NCI-H2171 treated with DMSO at 0.1 percent for 48 hours (cell line): ENCODE measurements at places on chromosomes 2 and 18.

- DNase-seq: no peak
Measured at GRCh38 chr2:152028182-152028862, 70.5 kb downstream of the CACNB4 start.

- DNase-seq: peak; percentile 70
Measured at GRCh38 chr18:54824761-54825160, 3.5 kb upstream of the RAB27B start.

GRCh38 chr2:177261116-177262060 is 3.1 kb downstream of the NFE2L2 start:
- no peak for DNase-seq

DNA sequence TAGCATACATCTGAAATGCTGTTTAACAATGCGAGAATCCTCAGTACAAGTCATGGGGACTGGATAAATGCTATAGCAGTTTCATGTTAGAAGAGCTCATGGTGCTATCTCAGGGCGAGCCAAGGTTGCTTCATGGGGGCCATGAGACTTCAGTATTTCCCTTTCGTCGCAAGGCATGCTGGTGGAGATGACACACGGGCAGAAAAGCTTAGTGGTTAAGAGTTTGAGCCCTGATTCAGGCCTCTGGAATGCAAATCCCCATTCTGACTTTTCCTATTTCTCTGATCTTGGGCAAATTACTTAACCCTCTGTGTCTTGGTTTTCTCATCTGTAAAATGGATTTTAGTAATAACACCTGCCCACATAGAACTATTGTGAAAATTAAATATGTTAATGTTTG is 57.4 kb upstream of the EPHA4 start:
- no peak for DNase-seq

DNA sequence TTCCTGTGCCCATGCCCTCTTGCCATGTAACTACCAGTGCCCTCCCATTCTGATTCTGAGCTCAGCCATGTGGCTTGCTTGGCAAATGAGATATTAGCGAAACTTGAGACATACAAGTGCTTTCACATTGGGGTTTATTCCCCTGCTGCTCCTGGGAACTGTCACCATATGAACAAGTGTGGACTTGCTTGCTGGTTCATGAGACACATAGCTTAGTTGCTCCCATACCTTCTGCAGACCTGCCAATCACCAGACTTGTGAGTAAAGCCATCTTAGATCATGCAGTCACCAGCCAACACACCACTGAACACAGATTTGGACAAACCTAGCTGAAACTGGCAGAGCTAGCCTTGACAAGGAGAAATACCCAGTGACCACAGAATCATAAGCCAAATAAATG is 155.1 kb downstream of the SS18 start:
- DNase-seq: peak; percentile 95

DNA sequence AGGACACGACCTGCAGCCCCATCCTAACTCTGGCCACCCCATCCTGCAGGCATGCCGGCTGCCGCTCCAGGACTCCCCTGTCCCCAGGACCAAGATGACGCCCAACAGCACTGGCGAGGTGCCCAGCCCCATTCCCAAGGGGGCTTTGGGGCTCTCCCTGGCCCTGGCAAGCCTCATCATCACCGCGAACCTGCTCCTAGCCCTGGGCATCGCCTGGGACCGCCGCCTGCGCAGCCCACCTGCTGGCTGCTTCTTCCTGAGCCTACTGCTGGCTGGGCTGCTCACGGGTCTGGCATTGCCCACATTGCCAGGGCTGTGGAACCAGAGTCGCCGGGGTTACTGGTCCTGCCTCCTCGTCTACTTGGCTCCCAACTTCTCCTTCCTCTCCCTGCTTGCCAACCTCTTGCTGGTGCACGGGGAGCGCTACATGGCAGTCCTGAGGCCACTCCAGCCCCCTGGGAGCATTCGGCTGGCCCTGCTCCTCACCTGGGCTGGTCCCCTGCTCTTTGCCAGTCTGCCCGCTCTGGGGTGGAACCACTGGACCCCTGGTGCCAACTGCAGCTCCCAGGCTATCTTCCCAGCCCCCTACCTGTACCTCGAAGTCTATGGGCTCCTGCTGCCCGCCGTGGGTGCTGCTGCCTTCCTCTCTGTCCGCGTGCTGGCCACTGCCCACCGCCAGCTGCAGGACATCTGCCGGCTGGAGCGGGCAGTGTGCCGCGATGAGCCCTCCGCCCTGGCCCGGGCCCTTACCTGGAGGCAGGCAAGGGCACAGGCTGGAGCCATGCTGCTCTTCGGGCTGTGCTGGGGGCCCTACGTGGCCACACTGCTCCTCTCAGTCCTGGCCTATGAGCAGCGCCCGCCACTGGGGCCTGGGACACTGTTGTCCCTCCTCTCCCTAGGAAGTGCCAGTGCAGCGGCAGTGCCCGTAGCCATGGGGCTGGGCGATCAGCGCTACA is 2.1 kb downstream of the GPBAR1 start:
- DNase-seq: no peak

DNA sequence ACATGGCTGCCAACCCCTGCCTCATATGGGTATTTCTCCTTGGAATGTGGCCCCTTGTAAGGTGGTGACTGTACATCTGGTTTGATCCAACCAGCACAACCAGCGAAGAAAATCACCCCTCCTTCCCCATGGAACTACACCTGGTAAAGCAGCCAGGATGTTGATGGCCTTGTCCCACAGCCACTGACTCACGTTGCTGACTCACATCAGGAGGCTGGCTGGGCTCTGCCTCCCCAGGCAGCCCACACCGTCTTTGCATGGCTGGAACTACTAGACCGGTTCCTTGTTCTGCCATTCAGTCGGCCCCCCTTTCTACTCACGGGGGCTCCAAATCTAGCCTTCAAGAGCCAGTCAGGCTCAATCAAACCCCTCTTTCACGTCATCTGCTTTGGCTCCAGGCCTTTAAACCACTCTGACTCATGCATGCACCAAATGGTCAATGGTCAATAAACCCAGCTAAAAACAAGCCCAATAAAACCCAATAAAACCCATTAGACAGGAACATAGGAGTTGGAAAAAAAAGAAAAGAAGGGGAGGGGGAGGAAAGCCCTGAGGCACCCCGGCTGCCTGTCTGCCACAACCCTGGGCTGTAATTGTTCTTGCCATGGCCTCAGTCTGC is 114.8 kb downstream of the PLB1 start:
- DNase-seq: no peak

DNA sequence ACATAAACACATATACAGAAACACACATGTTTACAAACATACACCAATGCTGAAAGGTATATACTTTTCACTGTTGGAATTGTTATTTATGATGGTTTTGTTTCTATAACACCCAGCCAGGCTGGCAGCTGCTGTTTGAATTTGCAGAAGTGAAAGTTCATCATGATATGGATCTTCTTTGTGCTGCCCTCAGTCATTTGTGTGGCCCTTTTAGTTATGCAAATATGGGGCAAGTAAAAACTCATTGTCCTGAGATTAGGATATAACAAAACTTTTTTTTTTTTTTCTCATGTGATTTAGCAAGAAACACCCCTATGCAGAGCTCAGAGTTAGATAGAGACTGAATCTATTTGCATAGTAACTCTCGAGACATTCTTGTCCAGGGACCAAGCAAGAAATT is 714.1 kb downstream of the KCNJ3 start:
- DNase-seq: no peak

DNA sequence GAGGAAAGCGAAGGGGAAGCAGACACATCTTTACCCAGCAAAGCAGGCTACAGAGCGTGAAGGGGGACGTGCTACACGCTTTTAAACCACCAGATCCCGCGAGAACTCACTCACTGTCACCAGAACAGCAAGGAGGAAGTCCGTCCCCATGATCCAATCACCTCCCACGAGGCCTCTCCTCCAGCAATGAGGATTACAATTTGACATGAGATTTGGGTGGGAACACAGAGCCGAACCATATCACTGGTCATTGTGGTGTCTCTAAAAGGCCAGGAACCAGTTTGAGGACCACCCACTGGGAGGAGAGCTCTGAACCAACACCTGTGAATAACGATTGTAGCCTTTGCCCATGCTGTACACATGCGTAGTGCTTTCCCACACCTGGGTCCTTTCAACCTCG is 116.6 kb upstream of the FAM136A start:
- no peak for DNase-seq

GRCh38 chr18:36459786-36460185 is 162.3 kb downstream of the FHOD3 start:
- no peak for DNase-seq

- DNase-seq: no peak
Measured at GRCh38 chr2:99777656-99778290, 288.0 kb upstream of the REV1 start.

GRCh38 chr2:171208657-171209056 is 48.0 kb upstream of the TLK1 start:
- no peak for DNase-seq

DNA sequence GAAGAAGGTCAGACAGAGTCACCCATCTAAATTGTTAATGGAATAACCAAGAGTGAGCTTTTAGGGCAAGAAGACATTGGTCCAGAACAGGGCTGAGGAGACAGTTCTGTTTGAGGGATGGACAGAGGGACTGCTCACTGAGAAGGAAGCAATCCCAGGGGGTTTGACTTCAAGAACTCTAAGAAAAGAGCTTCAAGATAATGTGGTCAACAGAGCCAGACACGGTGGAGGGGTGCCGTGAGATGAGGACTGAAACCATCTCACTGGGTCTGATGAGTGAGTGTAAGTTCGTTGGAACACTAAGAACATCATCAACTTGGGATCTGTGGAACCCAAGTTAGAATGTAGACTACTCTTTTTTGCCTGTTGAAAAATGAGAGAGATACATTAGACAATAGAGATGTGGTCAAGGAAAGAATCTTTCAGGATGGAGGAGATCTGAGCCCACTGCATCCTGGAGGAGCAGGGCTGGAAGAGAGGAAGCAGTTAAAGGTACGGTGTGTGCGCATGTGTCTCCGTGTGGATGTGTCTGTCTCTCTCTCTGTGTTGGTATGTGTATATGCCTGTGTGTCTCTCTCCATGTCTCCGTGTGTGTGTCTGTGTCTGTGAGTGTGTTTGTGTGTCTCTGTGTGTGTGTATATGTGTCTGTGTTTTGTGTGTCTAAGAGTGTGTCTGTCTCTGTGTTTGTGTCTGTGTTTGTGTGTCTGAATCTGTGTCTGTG is 172.1 kb downstream of the MYCN start:
- no peak for DNase-seq

DNA sequence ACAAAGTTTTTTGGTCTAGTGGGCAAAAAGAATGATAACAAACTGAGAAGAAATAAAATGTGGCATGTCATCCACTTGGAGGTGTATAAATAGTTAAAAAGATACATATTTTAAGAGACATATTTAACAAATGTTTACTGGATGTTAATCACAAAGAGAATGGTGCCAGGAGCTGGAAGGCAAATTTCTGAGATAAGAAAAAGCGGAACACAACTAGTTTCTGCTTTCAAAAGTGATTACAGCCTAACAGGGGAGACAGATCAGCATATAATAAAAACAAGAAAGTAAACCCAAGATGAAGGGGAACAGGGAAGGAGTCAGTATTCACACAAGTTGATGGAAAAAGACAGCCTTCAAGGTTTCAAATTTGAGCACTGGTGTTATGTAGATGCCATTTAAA is 91.3 kb downstream of the OLA1 start:
- no peak for DNase-seq

GRCh38 chr2:28750316-28751251 is 1.0 kb upstream of the PPP1CB start:
- no peak for DNase-seq

GRCh38 chr2:141967980-141968379 is 162.8 kb downstream of the LRP1B start:
- no peak for DNase-seq

DNA sequence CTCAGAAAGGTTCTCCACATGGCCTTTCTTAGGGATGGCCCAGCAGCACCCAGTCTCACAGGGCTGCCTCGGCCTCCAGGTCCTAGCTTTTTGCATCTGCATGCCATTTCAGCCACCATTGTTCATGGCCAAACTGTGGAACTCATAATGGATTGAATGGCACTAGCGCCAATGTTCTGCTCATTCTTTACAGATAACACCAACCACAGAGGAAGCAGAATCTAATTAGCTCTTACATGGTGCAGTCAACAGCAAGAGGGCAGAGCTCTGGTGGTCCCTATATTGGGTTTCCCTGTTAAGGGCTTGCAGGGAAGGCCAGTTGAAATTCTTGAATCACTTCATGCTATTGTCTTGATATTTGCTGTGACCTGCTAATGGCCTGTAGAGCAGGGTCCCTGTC is 45.6 kb downstream of the ARL4C start:
- DNase-seq: no peak

DNA sequence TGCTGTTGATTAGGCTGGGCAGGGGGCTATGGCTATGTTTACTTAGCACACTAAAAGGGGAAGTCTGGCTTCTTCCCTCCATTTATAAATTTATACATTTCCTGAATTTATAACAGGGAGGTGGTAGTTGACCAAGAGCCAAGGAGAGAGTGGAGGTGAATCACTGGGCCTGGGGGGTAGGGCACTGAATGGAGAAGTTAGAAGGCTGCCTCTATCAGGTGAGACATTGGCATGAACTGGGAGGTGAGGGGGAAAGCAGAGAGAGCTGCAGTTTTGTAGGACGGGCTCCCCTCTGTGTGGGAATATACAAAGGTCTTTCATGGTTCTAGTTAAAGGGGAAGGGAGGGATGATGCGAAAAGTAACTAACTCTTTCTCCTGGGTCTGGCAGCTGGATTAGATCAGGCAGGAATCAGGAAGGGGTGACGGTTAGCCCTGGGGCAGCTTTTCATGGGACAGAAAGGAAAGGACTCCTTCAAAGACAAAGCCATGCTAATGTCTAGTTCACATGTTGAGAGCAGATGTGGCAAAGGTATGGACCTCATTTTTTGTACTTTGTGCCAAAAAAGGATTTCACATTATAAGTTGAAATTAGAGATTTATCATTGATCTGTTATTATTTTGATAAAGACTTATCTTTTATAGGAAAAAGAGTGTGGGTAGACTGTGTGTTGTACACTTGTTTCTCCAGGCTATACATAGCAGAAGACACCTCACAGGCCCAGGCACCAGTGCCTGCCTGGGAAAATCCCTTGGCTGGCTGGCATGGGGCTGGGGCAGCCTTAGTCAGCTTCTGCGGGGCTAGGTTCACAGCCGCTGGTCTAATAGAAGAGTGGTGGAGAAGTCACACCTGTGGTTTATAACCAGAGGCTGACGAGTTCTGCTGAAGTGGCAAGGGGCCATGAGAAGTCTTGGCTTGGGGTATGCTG is 158.7 kb downstream of the CLIP4 start:
- DNase-seq: no peak

DNA sequence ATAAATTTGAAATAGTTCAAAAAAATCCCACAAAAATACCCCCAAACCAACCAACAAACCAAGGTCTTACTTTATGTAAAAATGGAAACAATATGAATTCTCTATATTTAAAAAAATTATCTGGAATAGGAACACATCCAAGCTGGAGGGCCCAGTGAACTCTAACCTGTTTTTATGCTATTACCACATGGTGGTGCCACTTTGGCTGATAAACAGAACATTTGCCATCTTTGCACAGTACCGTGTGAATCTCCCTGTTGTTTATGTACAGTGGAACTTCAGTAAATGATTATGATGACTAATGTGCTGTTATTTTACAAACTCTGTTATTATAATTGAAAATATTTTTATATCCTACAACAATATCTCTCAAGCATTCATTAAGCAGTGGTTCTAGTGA is 145.3 kb upstream of the SMAD7 start:
- DNase-seq: no peak

- no peak for DNase-seq
Measured at GRCh38 chr2:184498936-184499335, 99.4 kb upstream of the ZNF804A start.

- DNase-seq: no peak
Measured at GRCh38 chr18:62976227-62976626, 260.9 kb downstream of the PHLPP1 start.

- peak; percentile 63 for DNase-seq
Measured at GRCh38 chr18:26655525-26656430, 107.4 kb upstream of the KCTD1 start.

- no peak for DNase-seq
Measured at GRCh38 chr2:134463699-134464022, 209.8 kb downstream of the MGAT5 start.
